IMR-90 (cell line): ENCODE measurements at places on chromosomes 1 and 21.

GRCh38 chr1:234550341-234551031 is 59.5 kb downstream of the IRF2BP2 start:
- H3K36me3 ChIP-seq: no peaks in the 10 kb centered on the region
- no peaks in the 10 kb centered on the region for H3K27me3 ChIP-seq
- no peak overlapping the region for H3K4me3 ChIP-seq
- peaks cover 14% of the 10 kb centered on the region for H3K4me1 ChIP-seq

DNA sequence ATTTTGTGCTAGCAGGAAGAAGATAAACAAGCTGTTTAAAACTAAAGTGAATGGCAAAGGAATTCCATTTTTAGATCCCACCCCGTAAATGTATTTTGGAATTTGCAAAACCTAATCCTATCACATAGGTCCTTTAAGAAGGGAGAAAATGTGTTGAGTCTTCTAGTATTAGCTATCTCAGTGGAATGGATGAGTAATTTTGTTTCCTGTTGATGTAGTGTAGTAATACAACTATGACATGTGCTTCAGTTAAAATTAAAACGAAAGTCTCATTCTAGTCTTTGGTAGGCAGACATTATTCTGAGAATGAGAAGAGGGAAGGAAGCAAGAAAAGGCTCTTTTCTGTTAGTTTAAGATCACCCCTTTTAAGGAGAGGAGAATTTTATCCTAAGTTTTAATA is 265.9 kb upstream of the C1orf105 start:
- peaks cover 8% of the 10 kb centered on the region for H3K4me1 ChIP-seq
- peak overlapping the region; percentile 23; the same call in 1 of the 2 replicates for H3K4me3 ChIP-seq
- no peaks in the 10 kb centered on the region for H3K27me3 ChIP-seq
- 0 out of 2 replicates have a peak overlapping the region, but pooled peaks have one; percentile 11 for H3K27ac ChIP-seq

DNA sequence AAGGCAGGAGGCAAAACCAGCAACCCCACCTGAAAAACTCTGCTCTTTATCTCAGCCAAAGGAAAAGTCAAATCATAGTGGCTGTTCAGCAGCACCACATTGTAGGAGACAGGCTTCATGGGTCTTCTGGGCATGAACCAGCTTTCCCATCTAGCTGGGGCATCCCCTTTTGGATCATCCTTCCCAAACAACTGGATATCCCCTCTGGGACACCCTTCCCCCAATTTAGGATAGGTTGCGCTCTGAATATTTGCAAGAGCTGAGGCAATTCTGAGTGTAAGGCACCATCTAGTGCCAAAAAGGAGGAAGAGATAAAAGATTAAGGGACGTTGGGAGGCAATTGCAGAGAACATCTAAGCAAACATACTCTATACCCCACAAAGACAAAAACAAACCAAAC is 295.8 kb downstream of the MATN1 start:
- H3K27me3 ChIP-seq: no peaks in the 10 kb centered on the region
- no peaks in the 10 kb centered on the region for H3K36me3 ChIP-seq
- DNase-seq: no peak
- H3K4me1 ChIP-seq: no peaks in the 10 kb centered on the region
- no peak overlapping the region for H3K27ac ChIP-seq

- DNase-seq: no peak
- no peak overlapping the region for H3K27ac ChIP-seq
- no peaks in the 10 kb centered on the region for H3K27me3 ChIP-seq
- H3K4me1 ChIP-seq: no peaks in the 10 kb centered on the region
- no peaks in the 10 kb centered on the region for H3K36me3 ChIP-seq
- no peak overlapping the region for H3K4me3 ChIP-seq
Measured at GRCh38 chr1:18608534-18608933, 22.1 kb upstream of the PAX7 start.

GRCh38 chr1:110591956-110592355 is 14.2 kb downstream of the KCNA2 start:
- DNase-seq: no peak
- H3K4me3 ChIP-seq: no peak overlapping the region
- H3K27me3 ChIP-seq: peaks cover 3% of the 10 kb centered on the region
